Fibroblast of skin of right biceps (primary cell): ENCODE measurements at places on chromosomes 2 and 18.

DNA sequence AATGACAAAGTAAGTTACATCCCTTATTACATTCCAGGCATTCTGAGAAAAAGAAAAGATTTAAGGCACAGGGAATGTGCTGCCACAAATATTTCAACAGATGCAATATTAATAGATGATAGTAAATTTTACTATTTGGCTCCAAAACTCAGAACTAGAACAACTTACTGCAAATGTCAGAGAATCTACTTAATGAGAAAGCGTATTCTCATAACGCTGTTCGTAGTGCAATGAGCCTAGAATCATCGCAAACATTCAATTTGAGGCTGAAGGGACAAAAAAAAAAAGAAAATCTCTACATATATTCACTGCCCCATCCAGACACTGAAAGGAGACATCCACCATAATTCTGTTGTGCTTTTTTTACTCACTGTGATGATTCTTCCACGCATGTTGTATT lies 272.1 kb upstream of the DOK6 start:
- DNase-seq, result no peak

DNA sequence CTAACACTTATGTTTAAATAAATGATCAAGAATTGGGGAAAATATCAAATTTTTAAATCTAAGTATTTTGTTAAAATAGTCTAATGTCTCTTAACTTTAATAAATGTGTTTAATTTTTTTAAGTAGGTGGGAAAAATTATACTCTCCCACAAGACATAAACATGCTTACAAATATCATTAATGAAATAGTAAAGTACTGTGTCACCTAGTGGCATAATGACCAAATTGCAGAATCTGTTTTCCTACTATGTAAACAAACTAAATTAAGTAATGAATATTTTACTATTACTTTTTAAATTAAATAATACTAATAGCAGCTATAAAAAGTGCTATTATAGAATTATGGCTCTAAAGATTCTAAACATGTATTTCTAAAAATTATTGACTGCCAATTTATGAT lies 52.0 kb upstream of the CHAC2 start:
- no peak for DNase-seq

GRCh38 chr18:69480460-69480859 lies 79.8 kb downstream of the DOK6 start:
- DNase-seq, result no peak

- no peak for DNase-seq
Measured at GRCh38 chr2:138720035-138720838, 60.0 kb downstream of the NXPH2 start.

DNA sequence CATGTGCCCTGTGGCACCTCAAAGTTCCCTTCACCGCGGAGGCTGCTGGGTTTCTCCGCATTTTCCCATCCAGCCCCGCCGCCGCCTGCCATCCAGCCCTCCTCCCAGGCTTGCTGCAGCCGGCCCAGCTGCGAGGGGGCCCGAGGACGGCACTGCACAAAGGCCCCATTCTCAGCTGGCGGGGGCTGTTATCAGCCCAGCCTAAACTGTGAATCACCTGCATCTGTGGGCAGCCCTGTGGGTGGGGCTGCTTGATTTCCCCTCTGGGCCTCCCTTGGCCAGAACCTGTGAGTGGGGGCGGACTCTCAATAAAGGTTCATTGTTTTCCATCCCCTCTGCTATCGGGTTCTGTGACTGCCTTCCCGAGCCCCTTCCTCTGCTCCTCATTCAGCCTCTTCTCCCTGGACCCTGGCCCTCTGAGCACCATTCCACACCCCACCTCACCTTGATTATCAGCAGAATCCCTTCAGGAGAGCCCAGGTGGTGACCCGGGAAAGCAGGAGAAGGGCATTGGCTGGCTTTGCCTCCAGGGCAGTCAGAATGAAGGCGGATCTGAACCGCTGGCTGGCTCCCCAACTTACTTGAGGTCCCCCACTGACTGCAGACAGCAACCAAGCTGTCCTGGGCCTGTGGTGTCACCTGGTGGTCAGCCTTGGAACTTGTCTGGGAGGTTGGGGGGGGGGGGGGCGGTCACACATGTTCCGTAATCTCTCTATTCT lies 204.5 kb downstream of the ZFP36L2 start:
- DNase-seq, result no peak
